ENCODE measurements at places on chromosomes 4 and X. TPM values are rescaled to one million over a fixed set of nuclear protein-coding genes. Genes with fewer than 3 reads are reported as not detected.

The BTC gene
- total RNA-seq = 5.4 TPM

The MAGEB10 gene
- total RNA-seq = not detected

The AFP gene
- total RNA-seq = 0.22 TPM

The PABPC1L2A gene
- not detected for total RNA-seq

The NUP54 gene
- 56.6 TPM for total RNA-seq

The LGI2 gene
- under 0.01 TPM for total RNA-seq

The TMEM271 gene
- total RNA-seq = not detected

The SMIM10 gene
- total RNA-seq = 5.5 TPM

The TAF7L gene
- total RNA-seq = 1.3 TPM

The BMP3 gene
- not detected for total RNA-seq

The PRAF2 gene
- total RNA-seq = 16.7 TPM

The NR0B1 gene
- 0.72 TPM for total RNA-seq

The NAT8L gene
- total RNA-seq = 2.0 TPM

The NUDT10 gene
- 3.2 TPM for total RNA-seq

The DDIT4L gene
- total RNA-seq = 3.1 TPM

The VGLL1 gene
- 7.8 TPM for total RNA-seq

The SLC2A9 gene
- total RNA-seq = 0.80 TPM

The TLR10 gene
- total RNA-seq = not detected

The CCDC120 gene
- 4.0 TPM for total RNA-seq

The PLP2 gene
- 132 TPM for total RNA-seq

The MAGEE2 gene
- not detected for total RNA-seq

The GLRA3 gene
- not detected for total RNA-seq

The BCORL1 gene
- total RNA-seq = 1.6 TPM

The ZAR1 gene
- 0.23 TPM for total RNA-seq

The SPON2 gene
- total RNA-seq = 1.4 TPM

The NOX1 gene
- total RNA-seq = not detected

The DRP2 gene
- 0.86 TPM for total RNA-seq

The TCEAL7 gene
- total RNA-seq = 16.0 TPM

The HMGN5 gene
- total RNA-seq = 3.0 TPM

The NDST3 gene
- total RNA-seq = not detected

The FAM184B gene
- 0.17 TPM for total RNA-seq

The P2RY8 gene
- not detected for total RNA-seq

The TMEM31 gene
- not detected for total RNA-seq

The TASL gene
- not detected for total RNA-seq

The DUSP9 gene
- total RNA-seq = 5.9 TPM

The RBM3 gene
- total RNA-seq = 179 TPM

The GLOD5 gene
- total RNA-seq = not detected

The SLC26A1 gene
- 0.35 TPM for total RNA-seq

The RAB39B gene
- 0.36 TPM for total RNA-seq

The PAGE2B gene
- total RNA-seq = not detected

The KCNE5 gene
- total RNA-seq = not detected

The UGT2A1 gene
- total RNA-seq = not detected

All from epithelial cell of proximal tubule (primary cell).